GM12864 (cell line): ENCODE measurements at places on chromosomes 2 and 18.
A peak's percentile ranks its signal among the peaks of the same experiment; 100 is the strongest.

DNA sequence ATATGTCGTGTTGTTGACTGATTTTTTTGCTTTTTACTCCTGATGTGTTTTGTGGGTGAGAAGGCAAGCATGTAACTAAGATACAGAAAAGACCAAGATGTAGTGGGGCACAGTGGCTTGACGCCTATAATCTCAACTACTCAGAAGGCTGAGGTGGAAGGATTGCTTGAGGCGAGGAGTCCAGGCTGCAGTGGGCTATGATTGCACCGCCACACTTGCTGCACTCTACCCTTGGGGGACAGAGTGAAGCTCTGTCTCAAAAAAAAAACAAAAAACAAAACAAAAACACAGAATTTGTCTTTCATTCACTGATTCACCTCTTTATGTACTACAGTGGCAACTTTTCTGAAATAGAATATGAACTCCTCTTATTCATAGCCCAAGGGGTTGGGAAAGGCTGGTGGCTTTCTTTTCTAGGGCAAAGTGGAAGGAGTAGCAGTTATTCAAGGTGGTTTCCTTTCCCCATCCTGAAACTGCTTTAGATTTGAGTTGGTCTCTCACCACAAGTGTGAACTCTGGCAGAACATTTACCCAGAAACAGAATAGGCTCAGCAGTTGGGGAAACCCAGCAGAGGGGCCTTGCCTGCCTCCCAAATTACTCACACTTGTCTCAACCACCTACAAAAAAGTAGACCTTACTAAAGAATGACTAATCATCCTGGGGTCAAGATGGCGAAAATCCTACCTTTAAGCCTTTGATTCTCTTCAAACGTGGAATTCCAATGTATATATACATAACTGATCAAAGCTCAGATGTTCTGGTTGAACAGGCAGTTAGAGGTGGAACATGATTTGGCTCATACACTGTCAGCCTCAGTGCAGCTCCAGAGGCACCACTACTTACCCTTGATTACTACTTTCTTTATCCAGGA is 6.5 kb downstream of the TANK start:
- peak; percentile 89 for DNase-seq

DNA sequence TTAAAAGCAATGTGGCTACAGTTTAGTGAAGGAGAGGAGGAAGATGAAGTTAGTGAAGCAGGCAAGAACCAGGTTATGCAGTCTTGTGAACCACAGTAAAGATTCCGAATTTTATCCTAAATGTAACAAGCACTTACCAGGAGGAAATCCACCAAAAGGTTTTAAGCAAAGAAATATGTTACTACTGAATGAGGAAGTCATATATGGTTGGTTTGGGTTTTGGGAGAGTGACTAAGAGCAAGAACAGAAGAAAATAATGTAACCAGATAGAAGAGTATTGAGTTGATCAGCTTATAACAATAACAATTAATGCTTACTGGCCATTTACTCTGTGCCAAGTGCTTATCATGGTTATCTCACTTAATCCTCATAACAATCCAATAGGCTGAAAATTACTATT is 1.9 kb downstream of the USP37 start:
- DNase-seq: no peak

DNA sequence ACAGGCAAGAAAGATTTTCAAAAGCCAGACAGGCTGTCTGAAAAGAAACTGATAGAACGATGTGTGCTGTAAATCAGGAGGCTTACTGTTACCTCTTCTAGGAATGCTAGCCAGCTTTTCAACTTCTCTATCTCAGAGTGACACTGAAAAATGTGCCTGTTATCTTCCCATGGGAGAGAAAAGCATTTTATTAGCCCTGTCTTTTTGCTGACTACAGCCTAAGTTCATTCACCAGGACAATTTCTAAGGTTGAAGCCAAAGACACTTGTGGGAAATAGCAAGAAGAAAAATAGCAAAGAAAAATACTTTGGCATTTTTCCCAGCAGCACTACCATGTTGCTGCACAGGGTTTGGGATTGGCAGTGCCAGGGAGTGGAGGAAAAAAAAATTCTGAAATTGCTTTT is 34.0 kb downstream of the ABCB11 start:
- no peak for DNase-seq

DNA sequence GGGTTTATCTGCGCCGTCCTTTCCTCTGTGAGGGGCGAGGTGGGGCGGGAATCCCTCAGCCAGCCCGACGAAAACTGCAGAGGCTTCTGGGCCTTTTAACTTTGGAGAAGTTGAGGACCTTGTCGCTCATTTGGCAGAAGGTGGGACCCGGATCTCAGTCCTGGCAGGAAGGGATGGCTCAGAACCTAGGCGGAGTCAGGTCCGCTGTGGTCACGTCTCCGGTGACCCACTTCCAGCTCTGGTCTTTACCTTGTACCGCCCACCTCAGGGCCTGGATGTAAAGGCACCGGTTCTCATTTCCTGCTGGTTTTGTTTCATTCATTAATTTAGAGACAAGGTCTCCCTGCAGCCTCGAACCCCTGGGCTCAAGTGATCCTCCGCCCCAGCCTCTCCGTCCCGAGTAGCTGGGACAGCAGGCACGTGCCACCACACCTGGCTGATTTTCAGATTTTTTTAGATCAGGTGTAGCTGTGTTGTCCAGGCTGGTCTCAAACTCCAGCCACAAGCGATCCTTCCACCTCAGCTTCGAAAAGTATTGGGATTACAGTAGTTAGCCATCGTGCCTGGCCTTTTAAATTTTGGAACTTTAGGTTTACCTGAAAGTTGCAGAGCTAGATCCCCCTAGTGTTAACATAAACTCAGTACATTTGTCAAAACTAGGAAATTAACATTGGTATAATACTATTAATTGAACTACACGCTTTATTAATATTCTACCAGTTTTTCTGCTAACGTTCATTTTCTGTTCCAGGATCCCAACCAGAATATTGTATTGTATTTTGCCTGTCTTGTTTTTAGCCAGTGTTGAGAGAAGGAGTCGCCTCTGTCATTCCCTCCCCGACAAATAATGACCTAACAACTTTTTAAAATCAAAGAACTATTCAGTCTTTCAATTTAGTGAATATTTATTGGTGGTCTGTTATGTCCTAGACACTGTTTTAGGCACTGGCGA is 852 bp downstream of the POLI start:
- peak; percentile 57 for DNase-seq

DNA sequence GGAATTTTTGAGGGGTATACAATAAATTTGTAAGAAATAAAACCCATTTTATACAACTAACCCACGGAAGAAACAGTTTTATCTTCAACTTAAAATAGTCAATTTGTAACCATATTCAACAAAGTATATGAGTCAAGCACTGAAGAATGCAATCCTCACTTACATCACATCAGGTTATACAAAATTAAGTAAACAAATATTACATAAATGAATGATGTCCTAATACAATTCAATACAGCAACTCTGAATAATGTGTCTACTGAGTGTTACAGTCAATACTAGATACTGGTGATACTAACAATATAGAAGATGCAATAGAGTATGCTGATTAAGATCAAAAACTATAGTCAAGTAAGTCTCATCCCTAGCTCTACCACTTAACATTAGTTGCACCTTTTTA is 58.6 kb downstream of the FANCL start:
- no peak for DNase-seq

- peak; percentile 67 for DNase-seq
Measured at GRCh38 chr18:79374408-79375171, 21.1 kb upstream of the NFATC1 start.

- DNase-seq: no peak
Measured at GRCh38 chr2:170770606-170771420, 635 bp downstream of the ERICH2 start.

DNA sequence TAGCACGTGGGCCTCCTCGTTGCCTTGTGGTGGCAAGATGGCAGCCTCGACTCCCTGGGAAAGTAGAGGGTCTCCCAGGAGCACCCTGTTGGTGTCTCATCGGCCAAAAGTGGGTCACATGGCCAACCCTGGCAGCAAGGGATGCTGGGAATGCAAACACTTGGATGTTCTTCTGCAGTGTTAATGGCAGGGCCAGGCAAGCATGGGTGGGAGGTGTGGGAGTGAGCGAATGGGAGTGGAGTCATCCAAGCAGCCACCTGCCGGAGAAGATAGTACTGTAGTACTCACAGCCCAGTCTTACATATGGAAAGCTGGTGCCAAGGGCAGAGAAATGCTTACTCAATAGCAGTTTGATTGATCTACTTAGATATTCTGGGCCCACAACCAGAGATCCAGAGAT is 122.2 kb downstream of the INHBB start:
- DNase-seq: no peak

DNA sequence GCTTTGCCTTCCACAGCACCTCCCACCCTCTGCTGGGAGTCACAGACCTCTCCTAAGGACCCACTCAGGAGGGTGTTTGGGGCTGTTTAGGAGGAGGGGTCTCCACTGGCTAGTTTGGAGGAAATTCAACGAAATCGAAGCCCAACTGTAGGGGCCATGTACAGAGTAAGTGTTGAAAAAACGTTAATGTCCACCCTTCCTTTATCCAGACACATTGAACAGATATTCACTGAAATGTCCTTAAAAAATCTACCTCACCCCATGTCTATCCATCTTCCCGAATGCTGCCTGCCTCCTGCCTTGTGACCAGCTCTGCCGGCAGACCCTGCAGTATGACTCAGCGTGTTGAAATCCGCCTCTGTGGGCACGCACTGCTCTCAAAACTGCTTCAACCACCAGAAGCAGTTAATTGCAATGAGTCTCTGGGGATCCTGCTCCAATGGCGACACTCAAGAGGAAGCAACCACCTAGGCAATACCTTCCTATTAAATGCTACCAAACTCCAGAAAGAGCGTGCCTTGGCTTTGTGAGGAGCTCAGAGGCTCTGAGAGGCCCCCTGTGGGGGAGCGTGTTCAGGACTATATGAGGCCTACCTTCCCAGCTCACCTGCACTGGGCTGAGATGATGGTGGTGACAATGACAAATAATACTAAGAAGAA is 61.4 kb upstream of the RTN4 start:
- DNase-seq: no peak

DNA sequence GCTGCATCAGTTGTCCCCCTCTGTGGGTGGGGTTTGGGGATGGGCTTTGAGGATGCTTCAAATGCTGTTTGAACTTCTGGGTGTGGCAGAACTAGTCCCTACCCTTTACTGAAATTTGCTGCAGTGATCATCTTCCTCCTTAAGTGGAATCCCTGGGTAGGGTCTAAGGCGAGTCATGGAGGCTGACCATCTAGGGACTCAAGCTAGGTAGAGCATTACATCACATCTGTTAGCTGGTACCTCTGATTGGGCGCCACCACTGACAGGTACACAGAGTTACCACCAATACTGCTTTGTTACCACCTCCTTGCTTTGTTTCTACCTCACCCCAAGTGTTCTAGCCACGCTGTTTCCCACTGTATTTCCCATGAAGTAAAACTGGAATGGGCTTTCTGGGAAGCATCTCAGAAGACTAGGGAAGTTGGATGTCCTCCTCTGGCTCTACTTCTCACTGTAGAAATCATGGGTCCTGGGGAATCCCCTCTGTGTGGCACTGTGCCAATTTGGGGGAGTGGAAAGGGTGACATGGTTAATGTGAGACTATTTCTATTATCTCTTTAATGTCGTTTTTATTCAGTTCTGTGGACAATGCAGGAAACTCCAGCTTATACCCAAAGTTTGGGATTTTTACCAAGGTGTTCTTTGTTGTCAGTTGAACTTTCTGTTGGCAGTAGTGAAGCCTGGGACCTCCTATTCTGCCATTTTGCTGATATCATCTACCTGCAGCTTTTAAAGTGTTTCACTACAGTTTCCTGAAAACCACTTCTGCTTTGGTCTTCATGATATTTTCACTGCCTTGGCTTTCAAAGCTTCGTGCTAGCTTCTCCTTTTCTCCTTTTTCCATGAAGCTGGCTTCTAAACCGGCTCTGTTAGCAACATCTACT is 14.5 kb upstream of the SULT1C4 start:
- DNase-seq: no peak

DNA sequence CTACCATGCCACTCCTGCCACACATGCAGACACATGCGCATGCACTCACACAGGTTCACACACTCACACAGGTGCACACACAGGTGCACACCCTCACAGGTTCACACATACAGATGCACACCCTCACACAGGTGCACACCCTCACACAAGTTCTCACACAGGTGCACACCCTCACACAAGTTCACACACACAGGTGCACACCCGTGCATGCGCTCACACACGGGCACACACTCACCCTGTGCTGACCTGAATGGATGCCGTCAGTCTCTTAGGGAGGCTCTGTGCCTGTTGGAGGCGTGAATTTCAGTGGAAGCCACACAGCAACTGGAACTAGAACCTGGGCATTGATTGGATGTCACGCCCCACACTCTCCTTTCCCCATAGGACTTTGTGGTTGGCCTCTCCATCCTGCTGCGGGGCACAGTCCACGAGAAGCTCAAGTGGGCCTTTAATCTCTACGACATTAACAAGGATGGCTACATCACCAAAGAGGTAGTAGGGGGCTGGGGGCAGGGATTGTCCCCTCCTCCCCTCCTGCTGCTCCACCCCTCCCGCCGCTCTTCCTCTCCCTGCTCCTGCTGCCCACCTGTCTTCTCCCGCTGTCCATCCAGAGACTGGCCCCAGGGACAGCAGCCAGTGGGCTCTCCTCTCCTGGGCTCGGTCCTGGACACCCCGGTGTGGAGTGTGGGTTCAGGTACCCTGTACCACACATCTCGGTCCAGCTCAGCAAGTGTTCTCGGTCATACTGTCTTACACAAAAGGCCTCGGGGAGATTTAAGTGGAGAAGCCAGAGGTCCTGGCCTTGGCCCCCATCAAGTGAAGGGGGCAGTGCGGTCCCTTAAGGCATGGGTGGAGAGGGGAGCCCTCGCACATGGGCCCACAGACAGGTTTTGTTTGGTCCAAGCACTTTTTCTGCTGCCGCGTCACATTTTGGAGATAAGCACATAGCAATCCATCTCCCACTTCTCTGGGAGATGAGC is 21.0 kb upstream of the FAHD2A start:
- DNase-seq: no peak

DNA sequence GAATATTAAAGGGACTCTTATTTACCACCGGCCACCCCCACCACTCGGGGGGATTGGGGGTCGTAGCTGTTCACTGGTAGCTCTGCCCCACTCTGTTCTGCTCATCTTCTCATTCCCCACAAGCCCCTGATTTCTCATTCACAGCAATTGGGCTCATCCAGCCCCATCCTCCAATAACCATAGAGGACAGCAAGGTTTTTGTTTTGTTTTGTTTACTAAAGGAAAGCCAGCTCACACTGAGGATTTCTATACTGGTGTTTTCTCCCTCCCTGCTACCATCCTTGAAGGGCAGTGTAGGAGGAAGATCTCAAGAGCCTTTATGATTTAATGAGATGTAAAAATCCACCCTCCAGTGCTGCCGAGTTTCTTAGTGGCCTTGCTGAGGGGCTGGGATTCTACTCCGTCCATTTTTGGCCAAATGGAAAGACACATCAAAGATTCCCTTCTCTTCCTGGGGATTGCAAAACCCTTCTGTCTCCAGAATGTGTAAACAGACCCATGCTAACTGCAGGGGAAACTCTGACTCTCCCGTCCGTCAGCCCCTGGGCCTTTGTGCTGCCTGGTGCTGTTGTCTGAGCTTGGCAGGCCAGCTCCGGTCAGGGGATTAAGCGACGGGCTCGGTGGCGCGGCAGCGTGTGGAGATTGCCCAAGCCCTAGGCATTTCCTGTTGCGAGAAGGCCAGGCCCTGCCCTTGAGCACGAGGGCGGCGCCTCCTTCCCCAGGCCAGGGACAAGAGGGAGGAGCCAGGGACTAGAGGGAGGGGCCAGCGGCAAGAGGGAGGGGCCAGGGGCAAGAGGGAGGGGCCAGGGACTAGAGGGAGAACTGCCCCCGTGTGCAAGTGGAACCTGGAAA is 165.0 kb downstream of the ANTXR1 start:
- DNase-seq: no peak

- no peak for DNase-seq
Measured at GRCh38 chr2:195711478-195711877, 54.5 kb downstream of the SLC39A10 start.
